ENCODE measurements at places on chromosomes 16 and 17.
A peak's percentile ranks its signal among the peaks of the same experiment; 100 is the strongest.

- no peaks in the 10 kb centered on the region for H3K36me3 ChIP-seq
- DNase-seq, result no peak
- H3K27ac ChIP-seq, result no peak overlapping the region
- H3K4me3 ChIP-seq, result peak overlapping the region; percentile 87
- H3K4me1 ChIP-seq, result peaks cover 19% of the 10 kb centered on the region
Measured at GRCh38 chr17:60602871-60603270, 2.9 kb downstream of the PPM1D start.

DNA sequence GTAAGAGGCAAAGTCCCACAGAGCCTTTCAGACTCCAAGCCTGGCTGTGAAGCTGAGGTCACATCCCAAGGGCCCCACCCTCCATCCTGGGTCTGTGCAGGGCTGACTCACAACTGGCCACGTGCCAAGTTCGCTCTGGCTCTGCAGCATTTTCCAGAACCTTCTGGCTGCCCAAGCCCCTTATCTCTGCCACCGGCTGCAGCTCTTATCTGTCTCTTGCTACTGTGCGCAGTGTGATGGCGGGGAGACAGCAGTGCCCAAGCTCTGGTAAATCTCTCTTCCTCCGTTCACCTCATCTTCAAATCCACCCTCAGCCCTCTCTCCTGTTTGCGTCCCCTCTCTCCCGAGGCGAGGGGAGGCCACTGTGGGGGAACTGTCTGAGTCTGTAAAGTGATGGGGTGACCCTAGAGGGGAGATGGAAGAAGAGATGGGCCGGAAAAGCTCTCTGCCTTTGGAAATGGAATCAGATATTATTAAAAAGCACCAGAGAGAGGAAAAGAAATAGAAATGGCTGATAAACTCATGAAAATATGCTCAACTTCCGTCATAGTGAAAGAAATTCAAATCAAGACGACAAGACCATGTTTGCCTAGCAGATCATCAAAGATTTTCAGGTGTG lies 162.7 kb upstream of the CDC42EP4 start:
- H3K4me1 ChIP-seq, result peaks cover 24% of the 10 kb centered on the region
- H3K4me3 ChIP-seq, result no peak overlapping the region
- no peaks in the 10 kb centered on the region for H3K27me3 ChIP-seq
- no peaks in the 10 kb centered on the region for H3K36me3 ChIP-seq
- DNase-seq, result no peak

DNA sequence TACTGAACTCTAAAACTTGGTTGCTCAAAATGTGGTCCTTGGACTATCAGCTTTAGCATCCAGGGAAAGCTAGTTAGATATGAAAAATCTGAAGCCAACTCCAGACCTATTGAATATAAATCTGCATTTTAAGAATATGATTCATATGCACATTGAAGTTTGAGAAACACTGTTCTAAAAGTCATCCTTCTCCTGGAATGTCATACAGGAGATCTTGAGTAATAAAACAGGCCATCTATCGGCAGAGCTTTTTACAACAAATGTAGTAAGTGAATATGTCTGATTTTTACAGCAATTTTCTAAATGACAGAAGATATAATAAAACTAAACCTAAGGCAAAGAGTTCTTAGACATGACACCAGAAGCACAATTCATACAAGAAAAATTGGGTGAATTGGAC lies 140.4 kb downstream of the PMP22 start:
- no peak for DNase-seq
- no peaks in the 10 kb centered on the region for H3K36me3 ChIP-seq
- H3K27ac ChIP-seq, result no peak overlapping the region
- H3K4me1 ChIP-seq, result peaks cover 17% of the 10 kb centered on the region
- no peak overlapping the region for H3K4me3 ChIP-seq

DNA sequence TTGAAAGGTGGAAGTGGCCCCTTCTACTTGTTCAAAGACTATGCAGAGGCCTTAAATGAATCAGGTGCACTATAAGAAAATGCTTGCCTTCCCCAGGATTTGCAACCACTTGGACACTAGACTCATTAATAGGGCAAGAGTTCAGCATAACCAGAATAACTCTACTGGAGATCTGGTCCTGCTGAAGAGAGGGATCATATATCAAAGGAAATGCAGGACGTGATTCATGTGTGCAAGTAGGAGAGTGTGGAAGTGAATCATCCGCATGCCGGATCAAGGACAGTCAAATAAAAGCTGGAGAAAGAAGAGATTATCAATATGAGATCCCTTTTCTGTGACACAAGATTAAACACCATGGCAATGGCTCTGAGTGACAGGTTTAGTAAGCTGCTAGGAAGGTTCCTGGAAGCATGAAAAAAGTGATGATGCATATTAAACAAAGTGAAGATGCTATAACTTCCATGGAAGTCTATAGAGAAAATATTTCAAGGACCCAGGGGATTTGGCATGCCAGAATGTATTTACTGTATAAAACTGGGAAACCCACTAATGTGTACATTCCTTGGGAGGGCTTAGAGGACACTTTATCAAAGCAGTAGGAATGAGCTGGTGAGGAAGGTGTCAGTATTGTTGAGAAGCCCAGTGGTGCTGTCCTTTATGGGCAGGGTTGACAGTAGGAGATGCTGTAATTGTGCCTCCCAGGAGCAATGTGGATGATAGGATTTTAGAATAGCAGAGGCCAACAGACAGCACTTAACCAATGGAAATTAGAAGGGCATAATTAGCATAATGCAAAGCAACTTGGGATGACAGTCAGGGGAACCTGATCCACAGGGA lies 133.1 kb downstream of the ABCA8 start:
- H3K36me3 ChIP-seq, result no peaks in the 10 kb centered on the region
- H3K27ac ChIP-seq, result no peak overlapping the region
- no peak for DNase-seq
- H3K27me3 ChIP-seq, result no peaks in the 10 kb centered on the region

- H3K27ac ChIP-seq, result no peak overlapping the region
- DNase-seq, result no peak
- H3K4me3 ChIP-seq, result no peak overlapping the region
- no peaks in the 10 kb centered on the region for H3K4me1 ChIP-seq
Measured at GRCh38 chr16:28003923-28004322, 59.6 kb downstream of the GSG1L start.

DNA sequence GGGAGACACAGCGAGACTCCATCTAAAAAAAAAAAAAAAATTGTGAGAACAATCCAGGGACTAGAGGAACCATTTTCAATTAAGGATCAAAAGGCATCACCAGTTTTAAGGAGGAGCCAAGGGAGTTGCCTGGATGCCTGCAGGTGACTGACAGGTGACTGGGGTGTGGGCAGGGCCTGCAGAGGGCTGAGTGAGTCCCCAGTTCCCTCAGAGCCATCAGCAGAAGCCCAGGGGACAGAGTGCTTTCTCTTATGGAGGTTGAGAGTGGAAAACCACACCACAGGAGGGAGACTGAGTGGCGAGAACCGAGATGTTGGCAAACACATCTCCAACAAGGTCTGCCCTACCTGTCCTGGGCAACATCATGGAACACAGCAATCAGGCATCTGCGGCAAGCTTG lies 27.1 kb upstream of the CREBBP start:
- no peaks in the 10 kb centered on the region for H3K36me3 ChIP-seq
- H3K4me3 ChIP-seq, result no peak overlapping the region

- no peak overlapping the region for H3K4me3 ChIP-seq
- DNase-seq, result no peak
- no peaks in the 10 kb centered on the region for H3K4me1 ChIP-seq
- no peak overlapping the region for H3K27ac ChIP-seq
Measured at GRCh38 chr17:63365366-63366240, 80.5 kb downstream of the CYB561 start.

DNA sequence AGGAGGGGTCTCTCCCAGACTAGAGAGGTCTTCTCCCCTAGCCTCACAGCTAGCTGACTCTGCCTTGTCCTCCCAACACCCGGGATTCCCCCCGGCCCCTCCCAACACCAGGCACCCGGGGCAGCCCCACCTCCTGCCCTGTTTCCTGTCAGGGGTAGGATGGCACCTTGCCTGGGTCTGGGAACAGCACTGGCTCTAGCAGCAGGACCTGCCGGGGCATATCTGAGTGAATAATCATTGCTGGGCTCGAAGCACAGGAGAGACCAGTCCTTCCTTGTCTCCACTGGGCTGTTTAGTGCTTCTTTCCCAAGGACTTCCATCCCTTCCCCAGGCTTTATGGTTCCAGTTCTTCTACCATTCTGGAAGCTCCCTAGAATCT lies 25.7 kb downstream of the MINK1 start:
- no peak overlapping the region for H3K4me3 ChIP-seq
- H3K36me3 ChIP-seq, result no peaks in the 10 kb centered on the region
- H3K27ac ChIP-seq, result peak overlapping the region; percentile 77
- no peak for DNase-seq

DNA sequence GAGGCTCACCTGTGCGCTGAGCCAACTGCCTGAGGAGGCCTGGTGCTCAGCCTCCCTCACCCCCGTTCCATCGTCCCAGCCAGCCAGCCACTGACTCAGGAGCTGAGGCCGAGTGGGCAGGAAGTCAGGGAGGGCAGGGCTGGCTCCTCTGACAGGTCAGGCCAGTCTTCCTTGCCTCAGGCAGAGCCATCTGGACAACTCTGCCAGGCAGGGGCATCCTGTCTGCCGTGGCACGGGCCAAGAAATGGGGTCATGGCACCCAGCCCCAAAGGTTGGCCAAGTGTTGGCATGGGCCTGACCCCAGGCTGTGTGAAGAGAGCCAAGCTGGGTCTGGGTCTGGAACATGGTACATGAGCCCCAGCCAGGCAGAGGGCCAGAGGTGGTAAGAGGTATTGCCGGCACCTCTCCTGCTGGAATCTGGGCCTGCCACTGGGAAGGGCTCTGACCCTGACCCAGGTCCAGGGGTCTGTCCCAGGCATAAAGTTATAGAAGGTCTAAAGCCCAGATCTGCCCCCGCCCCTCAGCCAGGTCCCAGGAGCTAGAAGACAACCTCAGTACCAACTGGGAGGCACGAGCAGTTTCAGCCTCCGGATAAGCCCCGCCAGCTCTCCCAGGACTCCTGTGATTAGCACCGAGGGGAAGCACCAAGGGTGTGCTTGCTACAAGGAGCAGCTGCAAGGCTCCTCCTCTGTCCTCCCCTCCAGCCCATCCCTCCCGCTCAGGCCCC lies 2.5 kb upstream of the VASN start:
- H3K36me3 ChIP-seq, result no peaks in the 10 kb centered on the region
- H3K4me3 ChIP-seq, result no peak overlapping the region
- peaks cover 5% of the 10 kb centered on the region for H3K27me3 ChIP-seq
- no peak for DNase-seq

DNA sequence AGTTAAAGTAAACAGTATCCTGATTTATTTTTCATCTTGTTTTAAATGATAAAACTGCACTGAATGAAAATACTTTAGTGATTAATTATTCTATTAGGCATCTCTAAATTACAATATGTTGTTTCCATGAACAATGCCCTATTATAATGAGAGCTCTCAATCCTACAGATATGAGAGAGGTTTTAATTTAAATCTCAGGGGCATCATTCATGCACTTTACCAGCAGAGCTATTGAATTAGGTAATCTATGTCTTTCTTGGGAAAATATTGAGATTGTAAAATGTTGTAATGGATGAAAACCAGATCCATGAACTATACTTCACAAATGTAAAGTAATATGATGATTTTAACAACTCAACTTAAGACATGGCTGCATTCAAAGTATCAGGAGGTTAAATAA lies 103.8 kb downstream of the ADAMTS18 start:
- no peak overlapping the region for H3K27ac ChIP-seq
- no peak for DNase-seq
- H3K27me3 ChIP-seq, result peaks cover 52% of the 10 kb centered on the region
- H3K4me1 ChIP-seq, result peaks cover 19% of the 10 kb centered on the region
- no peak overlapping the region for H3K4me3 ChIP-seq

- H3K27me3 ChIP-seq, result no peaks in the 10 kb centered on the region
- no peaks in the 10 kb centered on the region for H3K36me3 ChIP-seq
- H3K4me1 ChIP-seq, result no peaks in the 10 kb centered on the region
- H3K4me3 ChIP-seq, result no peak overlapping the region
Measured at GRCh38 chr16:88494335-88495154, 41.5 kb downstream of the ZFPM1 start.

DNA sequence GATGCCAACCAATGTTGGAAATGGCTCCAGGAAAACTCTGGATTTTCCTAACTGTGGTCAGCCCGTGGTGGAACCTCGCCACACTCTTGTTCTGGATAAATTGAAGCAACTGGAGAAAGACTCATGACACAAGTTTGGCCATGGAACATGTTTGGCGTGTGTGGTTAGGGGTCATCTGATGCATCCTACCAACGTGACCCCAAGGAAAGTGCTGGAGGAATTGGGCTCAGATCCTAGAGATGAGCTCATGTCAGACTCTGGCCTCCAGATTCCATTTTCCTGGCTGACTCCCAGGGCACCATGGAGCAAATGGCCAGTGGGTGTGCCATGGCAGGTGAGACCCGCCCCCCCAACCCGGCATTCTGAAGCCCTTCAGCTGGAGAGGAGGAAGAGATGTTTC lies 58.5 kb downstream of the CACNG5 start:
- no peaks in the 10 kb centered on the region for H3K4me1 ChIP-seq
- no peak for DNase-seq
- no peaks in the 10 kb centered on the region for H3K27me3 ChIP-seq
- H3K36me3 ChIP-seq, result no peaks in the 10 kb centered on the region
- no peak overlapping the region for H3K4me3 ChIP-seq

DNA sequence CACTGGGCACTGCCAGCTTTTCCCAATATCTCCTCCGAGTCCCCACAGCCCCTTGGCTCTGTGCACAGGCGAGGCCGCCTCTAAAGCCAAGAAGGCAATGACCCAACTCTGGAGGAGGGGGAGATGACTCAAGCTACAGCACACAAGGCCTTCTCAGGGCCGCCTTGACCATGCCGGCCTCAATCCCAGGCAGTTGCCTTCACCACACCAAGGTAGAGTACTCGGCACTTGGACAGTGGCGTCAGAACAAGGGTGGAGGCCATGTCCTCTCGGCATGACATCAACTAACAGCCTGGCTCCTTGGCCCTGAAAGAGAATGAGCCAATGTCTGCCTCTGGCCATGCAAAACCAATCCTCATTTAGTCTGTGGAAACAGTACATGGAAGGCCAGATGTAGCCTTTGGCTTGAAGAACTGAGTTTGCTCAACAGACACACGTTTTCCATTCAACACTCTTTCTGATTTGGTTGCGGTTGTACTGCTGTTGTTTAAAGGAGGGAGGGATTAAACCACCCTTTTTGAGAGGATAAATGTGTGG lies 139.6 kb downstream of the XYLT1 start:
- no peaks in the 10 kb centered on the region for H3K36me3 ChIP-seq
- no peaks in the 10 kb centered on the region for H3K27me3 ChIP-seq
- H3K4me3 ChIP-seq, result no peak overlapping the region
- H3K4me1 ChIP-seq, result no peaks in the 10 kb centered on the region
- DNase-seq, result no peak

- H3K4me3 ChIP-seq, result no peak overlapping the region
- H3K27me3 ChIP-seq, result peaks cover 10% of the 10 kb centered on the region
- no peak overlapping the region for H3K27ac ChIP-seq
- no peaks in the 10 kb centered on the region for H3K4me1 ChIP-seq
- H3K36me3 ChIP-seq, result no peaks in the 10 kb centered on the region
- DNase-seq, result no peak
Measured at GRCh38 chr16:20303012-20303411, 24.3 kb downstream of the GP2 start.

- no peaks in the 10 kb centered on the region for H3K36me3 ChIP-seq
- no peaks in the 10 kb centered on the region for H3K27me3 ChIP-seq
- H3K4me3 ChIP-seq, result no peak overlapping the region
- H3K27ac ChIP-seq, result peak overlapping the region; percentile 62
Measured at GRCh38 chr17:1946021-1946932, 78.9 kb downstream of the RTN4RL1 start.
